Skeletal muscle cell (primary cell): ENCODE measurements at places on chromosomes 6 and 20.
A peak's percentile ranks its signal among the peaks of the same experiment; 100 is the strongest.

GRCh38 chr6:135188718-135189117 is 7.6 kb downstream of the MYB start:
- DNase-seq = no peak

GRCh38 chr20:5654557-5654956 is 95.6 kb upstream of the SHLD1 start:
- peak; percentile 88 for DNase-seq

GRCh38 chr20:25274481-25274880 is 26.6 kb downstream of the PYGB start:
- no peak for DNase-seq

DNA sequence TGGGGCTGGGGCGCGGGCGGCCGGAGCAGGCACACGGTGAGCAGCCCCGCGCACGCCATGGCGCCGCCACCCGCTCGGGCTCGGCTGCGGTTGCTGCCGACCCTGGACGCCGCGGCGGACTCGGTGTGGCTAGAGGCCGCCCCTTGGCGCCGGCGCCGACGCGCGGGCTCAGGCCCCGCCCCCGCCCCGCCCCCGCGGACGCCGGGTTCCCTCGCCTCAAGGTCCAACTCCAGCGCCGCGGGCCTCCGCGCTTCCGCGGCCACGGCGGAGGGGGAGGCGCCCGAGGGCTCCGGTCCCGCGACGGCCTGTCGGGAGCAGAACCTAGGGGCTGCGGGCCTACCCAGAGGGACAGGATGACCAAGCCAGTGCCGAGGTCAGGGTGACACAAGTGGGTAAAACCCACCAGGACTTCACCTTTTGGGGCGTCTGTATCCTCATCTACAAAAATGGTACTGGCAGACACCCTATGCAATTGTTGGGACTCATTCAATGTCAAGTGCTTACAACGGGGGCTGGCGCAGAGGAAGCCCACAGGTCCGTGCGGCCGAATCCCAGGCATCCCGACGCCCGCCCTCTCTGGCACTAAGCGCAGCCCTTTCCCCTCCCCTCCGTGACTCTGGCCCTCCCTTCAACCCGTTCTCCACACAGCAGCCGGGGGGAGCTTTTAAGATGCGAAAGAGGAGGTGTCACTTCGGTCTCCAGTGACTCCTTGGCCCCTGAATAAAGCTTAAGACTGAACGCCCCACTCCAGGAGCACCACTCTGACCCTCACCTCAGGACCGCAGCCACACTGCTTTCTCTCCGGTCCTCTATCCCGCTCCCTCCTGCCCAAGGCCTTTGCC is at the start of gene NECAB3:
NECAB3 (minus strand) TSS at position 135 of the 842 bp plus-strand sequence; CDS start at position 59, 76 bp downstream.
- DNase-seq = no peak

DNA sequence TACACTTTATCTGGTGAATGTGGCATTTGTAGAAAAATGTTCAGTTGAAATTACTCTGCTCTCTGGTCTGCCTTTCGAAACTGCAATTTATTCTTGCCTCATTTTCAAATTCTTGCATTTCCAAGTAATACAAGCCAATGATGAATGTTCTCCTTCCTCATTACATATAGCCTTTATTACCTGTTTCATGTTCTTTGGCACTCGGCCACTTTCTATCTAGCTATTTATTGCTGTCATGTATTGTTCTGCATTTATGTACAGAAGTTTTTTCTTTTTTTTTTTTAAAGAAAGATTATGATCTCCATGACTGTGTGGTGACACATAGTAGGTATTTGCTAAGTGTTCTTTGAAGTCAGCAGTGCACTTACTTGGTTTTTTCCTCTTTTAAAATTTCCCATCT is 261.4 kb downstream of the ZFAND3 start:
- no peak for DNase-seq

- no peak for DNase-seq
Observed at GRCh38 chr6:162976141-162976540, 248.4 kb downstream of the PACRG start.

GRCh38 chr20:62723351-62723750 is 14.7 kb downstream of the NTSR1 start:
- DNase-seq = no peak

- peak; percentile 8 for DNase-seq
Observed at GRCh38 chr6:4491501-4492260, 284.5 kb upstream of the CDYL start.

GRCh38 chr6:18515767-18516166 is 128.6 kb downstream of the RNF144B start:
- DNase-seq = no peak
